ENCODE measurements at places on chromosomes 6 and 20.

- DNase-seq, result no peak
Measured at GRCh38 chr6:19156443-19156842, 680.7 kb upstream of the ID4 start.

GRCh38 chr6:75505424-75505823, 11.8 kb upstream of the FILIP1 start:
- no peak for DNase-seq

DNA sequence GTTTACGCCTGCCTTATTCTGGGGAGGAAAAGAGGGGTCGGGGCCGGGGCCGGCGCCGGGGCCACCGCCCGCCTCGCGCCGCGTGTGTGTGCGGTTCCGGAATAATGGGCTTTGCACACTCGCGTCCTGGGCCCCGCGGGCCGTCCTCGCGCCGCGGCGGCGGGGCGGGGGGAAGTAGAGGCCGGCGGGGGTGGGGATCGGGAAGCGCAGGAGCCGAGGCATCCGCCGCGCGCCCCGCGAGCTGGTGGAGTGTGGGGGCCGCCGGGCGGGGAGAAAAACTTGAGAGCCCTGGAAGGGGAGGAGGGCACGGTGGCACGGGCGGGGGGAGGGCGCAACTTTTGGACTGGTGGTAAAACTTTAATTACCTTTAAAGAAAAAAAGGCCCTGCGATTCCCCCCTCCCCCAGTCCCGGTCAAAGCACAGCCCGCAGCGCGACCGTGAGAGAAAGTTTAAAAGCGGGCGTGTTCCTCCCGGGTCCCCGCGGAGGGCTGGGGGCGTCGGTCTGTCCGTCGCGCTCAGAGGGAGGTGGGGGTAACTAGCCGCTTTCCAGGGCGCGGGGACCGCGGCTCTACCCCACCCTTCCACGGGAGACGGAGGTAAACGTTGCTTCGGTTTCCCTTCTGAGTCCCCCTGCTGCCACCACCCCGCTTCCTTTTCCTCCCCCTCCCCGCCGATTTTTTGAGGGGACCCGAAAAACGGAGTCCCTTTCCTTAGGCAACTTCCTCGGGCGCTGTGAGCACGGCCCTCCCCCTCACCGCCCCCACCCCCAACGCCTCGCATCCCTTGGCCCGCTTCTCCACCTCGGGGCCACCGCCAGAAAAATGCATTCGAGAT, 1.9 kb downstream of the L3MBTL3 start:
- DNase-seq, result peak; percentile 58

DNA sequence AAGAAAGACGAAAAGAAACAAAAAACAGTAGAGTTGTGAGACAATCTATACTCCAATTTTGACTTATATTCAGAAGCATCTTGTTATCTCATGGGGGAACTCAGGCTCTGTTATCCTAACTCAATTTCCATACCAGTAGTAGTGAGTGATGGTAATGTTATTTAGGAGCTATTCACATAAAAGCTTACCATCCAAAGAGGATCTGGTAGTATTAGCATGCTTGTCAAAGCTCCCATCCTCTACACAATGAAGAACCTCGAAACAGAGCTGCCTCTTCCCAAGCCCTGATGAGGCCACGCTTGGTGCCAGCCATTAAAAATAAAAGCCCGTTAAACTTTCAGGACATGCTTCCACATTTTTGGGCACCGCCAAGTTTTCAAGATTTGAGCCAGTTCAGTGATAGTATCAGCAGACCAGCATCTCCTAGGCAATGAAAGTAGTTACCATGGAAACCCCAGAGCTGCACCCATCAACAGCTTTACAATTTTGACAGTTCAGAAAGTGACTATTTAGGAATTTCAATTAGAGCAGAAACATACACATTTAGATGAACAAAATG, 173.3 kb downstream of the CD83 start:
- DNase-seq, result peak; percentile 38

GRCh38 chr6:154535851-154536250, 25.4 kb upstream of the CNKSR3 start:
- DNase-seq, result no peak

DNA sequence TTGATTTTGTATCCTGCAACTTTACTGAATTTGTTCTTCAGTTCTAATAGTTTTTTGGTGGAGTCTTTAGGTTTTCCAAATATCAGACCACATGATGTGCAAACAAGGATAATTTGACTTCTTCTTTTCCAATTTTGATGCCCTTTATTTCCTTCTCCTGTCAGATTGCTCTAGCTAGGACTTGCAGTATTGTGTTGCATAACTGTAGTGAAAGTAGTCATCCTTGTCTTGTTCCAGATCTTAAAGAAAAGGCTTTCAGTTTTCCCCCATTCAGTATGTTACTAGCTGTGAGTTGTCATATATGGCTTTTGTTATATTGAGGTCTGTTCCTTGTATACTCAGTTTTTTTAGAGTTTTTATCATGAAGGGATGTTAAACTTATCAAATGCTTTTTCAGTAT, 4.6 kb downstream of the MICB start:
- no peak for DNase-seq

All from femur (tissue), 1 donor.